Hematopoietic multipotent progenitor cell treated with erythropoietin and hydrocortisone succinate and interleukin-3 and kit ligand, for 4 days (in vitro differentiated cells): ENCODE measurements at places on chromosomes 5 and 9.

DNA sequence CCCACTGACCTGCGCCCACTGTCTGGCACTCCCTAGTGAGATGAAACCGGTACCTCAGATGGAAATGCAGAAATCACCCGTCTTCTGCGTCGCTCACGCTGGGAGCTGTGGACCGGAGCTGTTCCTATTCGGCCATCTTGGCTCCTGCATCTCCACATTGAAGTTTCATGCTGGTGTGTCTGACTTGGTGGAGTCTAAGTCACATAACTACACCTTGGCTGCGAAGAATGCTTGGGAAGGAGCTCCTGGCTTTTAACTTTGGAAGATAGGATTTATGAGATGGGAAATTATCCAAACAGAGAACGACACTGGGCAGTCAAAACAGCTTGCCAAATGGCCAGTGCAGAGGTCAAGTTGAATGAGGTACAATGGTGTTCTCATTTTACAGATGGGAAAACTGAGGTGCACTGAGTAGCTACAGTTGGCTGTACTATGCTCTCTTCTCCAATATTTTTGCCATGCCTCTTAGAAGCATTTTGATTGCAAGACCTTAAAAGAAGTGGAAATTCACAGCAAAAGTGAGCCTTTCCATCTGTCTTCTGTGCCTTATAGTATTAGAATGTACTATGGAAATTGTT, 36.7 kb downstream of the CCDC192 start:
- DNase-seq: no peak

DNA sequence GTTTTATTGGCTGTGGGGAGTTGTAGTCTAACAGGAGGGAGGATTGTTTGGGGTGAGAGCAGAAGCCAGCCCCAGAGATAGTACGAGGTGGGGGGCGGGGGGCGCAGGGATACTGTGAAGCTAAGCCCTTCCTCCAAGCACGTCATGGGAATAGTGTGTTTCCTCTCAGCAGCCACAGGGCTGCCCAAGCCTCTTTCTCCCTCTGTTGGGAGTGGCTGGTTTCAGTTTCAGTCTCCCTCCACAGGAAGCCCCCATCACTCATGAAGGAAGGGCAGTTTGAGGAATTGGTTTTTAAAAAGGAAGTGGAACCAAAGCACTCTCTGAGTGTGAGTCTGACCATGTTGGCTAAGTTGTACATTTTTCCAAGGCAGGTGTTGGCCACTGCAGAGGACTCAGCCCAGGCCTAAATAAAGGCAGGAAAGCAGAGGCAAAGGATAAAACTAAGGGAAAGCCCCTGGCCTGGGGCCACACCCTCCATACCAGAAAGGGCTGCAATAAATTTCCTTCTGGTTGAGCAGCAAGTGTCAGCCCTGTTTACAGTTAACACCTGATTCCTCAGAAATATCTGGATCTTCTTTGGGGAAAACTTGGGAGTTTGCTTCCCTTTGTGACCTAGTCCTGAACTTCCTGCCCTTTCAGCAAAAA, 3.2 kb downstream of the RAB24 start:
- DNase-seq: peak; percentile 94

DNA sequence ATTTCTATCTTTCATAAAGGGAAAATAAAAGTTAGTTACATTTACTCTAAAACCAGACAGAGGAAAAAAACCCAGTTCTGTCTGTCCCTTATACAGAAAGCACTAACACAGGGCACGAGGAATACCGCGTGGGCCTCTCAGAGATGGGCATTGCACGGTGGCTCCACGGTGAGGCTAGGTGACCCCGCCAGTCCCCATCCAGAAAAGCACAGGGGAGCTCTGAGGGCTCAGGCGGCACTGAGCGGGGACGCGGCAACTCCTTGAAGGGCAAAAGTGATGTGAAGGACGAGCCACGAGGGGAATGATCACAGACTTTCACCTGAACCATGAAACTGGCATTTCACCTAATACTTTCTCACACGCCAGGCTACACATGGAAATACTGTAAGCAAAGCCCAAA, 35.7 kb upstream of the FBXW11 start:
- DNase-seq: no peak

GRCh38 chr5:166499447-166500240, 1791.8 kb upstream of the WWC1 start:
- no peak for DNase-seq

GRCh38 chr5:119862619-119863018, 233.3 kb downstream of the FAM170A start:
- no peak for DNase-seq

DNA sequence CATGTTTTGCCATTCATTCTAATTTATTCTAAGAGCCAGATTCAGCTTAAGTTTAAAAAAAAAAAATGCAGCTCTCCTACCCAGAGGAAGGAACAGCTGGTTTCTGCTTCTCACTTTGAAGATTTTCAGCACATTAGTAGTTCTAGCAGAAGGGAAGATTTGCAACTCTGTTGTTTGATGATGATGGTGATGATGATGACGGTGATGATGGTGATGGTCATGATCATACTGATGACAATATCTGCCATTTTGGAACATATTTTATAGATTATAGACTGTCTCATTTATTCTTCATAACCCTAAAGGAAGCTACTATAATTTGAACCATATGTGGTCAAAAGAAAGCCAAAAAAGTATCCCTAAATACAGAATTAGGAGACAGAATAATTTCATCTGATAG, 7.9 kb upstream of the MED10 start:
- DNase-seq: no peak

DNA sequence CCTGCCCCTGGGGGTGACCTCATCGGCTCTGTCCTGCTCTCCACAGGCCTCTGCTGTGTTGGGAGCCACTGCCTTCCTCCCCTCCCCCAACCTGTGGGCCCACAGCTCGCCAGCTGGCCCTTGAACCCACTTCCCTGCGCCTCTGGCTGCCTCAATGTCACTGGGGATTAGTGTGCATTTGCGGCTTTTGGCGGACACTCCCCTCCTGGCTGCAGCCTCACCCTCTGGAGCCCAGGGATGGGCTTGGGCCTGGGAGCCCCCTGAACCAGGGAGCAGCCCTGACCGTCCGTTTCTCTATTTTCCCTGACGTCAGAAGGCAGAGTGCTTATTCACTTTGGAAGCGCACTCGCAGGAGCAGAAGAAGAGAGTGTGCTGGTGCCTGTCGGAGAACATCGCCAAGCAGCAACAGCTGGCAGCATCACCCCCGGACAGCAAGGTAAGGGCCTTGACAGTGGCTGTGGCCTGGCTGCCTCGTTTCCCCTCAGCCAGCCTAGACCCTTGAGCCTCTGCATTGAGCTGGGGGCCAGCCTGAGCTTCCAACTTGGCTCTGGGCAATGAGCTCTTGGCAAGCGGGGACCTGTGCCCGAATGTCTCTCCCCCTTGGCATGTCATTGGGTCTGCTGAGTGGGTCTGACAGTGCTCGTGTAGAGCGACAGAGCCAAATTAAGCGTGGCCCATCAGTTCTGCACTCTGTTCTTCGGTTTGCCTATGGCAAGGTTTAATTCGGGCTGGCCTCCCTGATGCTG, 73.1 kb downstream of the RGS3 start:
- DNase-seq: no peak

- peak; percentile 64 for DNase-seq
Measured at GRCh38 chr5:14557203-14557770, 24.3 kb upstream of the OTULINL start.

DNA sequence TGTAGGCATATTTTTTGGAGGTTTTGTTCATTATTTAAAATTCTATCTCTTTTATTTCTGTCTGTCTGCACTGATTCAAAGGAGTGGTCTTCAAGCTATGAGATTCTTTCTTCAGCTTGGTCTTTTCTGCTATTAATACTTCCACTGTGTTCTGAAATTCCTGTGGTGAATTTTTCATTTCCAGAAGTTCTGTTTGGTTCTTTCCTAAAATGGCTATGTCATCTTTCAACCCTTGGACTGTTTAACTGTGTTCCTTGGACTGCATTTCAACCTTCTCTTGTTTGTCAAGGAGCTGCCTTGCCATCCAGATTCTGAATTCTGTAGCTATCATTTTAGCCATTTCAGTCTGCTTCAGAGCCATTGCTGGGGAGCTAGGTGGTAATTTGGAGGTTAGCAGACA, 76.3 kb downstream of the CERT1 start:
- no peak for DNase-seq

- no peak for DNase-seq
Measured at GRCh38 chr9:124583134-124583533, 75.9 kb upstream of the NR5A1 start.

- no peak for DNase-seq
Measured at GRCh38 chr9:120330031-120330430, 249.9 kb downstream of the CDK5RAP2 start.

GRCh38 chr5:112239996-112240395, 179.1 kb downstream of the EPB41L4A start:
- DNase-seq: no peak

- no peak for DNase-seq
Measured at GRCh38 chr5:53956632-53957031, 353.7 kb downstream of the ARL15 start.
